ENCODE measurements at places on chromosomes 5 and 9. TPM values are rescaled to one million over a fixed set of nuclear protein-coding genes. Genes with fewer than 3 reads are reported as not detected.

DNA sequence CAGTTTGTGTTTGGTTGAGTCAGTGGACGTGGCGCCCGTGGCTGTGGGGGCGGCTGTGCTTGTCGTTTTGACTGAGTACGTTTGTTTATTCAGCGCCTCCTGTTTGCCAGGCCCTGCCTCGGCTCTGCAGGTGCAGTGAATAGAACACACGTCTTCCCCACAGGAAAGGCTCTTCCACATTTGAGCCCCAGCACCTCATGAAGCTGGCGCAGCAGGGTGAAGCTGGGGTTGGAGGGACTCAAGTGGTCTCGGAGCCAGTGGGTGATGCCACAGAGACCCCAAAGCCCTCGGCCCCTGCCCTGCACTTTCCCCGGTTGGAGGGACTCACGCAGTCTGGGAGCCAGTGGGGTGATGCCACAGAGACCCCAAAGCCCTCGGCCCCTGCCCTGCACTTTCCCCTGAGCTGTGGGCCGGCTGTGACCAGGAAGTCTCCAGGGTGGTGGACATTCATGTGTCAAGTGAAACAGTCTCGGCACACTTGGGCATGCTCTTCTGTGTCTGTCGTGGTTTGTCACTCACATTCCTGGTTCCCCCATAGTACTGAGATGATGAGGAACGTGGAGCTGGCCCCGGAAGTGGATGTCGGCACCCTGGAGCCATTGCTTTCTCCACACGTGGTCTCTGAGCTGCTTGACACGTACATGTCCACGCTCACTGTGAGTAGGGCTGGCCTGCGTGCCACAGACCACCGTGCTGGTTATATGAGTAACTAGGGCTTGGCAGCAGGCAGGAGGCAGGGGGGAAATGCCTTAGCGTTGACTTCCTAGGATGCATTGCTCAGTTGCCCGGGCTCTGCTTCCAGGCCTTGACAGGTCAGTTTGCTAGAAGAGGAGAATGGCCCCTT, 13.6 kb downstream of the EXOC3 start:
- DNase-seq: peak; percentile 34

- peak; percentile 94 for DNase-seq
Observed at GRCh38 chr5:14142827-14143545, at the start of gene TRIO. Gene TRIO (plus strand): TSS chr5:14143342. CDS start chr5:14143726, 384 bp downstream.

DNA sequence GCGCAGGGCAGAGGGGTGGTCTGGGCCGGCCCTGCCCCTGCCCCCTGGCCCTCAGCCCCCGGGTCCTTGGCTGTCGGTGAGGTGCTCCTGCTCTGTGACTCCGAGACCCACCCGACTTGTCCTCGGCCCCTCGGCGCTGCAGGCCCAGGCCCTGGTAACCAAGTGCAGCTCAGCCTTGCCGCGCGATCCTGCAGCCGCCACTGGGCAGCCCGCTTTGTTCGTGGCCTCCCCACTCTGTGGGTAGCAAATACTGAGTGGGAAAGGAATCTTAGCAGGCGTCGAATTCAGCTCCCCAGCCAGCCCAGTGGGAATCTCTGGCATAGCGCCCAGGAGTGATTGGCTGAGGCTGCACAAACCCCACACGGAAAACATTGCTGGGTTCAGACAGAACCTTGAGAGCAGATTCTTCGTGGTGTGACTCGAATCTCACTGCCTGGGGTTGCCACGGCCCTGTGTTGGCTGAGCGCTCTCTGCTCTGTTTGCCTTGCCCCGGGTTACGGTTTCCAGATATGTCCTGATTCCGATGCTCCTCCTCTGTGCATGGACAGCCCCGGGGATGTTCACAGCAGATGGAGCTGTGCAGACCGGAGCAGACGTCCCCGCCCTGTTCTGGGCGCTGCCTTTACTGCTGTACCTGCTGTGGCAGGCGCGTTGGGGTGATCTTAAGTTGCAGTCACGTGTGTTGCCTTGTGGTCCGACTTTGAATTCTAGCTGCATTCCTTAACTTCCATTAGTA, 13.4 kb upstream of the EXOC3 start:
- DNase-seq: peak; percentile 69

DNA sequence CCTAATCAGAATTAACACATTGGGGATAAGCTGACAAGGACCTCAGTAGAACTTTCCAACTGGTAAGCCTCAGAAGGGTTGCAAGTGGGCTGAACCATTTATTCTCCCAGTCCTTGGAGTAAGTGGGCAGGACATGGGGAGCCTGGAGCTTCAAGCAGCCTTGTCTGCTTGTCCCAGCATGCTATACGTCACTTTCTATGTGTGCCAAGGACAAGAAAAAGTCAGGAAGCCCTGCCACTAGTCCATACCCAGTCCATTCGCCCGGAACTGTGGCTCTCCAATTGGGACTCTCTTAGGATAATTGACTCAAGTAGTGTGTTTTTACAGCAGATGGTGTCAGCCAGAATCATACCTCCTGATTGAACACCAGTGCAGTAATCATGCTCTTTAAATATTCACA, 62.6 kb upstream of the FRRS1L start:
- no peak for DNase-seq

DNA sequence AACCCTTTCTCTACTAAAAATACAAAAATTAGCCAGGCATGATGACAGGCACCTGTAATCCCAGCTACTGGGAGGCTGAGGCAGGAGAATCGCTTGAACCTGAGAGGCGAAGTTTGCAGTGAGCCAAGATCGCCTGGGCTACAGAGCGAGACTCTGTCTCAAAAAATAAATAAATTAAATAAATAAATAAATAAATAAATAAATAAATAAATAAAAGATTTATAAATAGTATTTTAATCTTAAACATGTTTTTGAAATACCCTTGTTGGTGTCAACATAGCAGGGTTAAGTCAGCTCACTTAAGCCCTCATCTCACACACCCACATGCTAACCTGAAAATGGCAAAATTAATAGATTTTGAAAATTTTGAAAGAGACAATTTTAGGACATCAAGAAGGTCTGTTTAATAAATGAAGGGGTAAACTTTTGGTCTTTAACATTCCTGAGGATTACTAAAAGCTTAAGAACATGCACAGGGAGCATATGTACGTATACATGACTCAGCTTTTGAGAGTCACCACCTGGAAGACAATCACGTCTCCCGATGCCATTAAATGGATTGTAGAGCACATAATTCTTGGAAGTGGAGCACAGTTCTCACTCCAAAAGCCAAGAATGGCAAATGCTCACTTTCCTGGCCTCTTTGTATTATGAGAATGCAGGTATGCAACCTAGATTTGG, 202.5 kb downstream of the GDNF start:
- DNase-seq: no peak

GRCh38 chr5:38768412-38769211, 77.2 kb upstream of the OSMR start:
- no peak for DNase-seq

DNA sequence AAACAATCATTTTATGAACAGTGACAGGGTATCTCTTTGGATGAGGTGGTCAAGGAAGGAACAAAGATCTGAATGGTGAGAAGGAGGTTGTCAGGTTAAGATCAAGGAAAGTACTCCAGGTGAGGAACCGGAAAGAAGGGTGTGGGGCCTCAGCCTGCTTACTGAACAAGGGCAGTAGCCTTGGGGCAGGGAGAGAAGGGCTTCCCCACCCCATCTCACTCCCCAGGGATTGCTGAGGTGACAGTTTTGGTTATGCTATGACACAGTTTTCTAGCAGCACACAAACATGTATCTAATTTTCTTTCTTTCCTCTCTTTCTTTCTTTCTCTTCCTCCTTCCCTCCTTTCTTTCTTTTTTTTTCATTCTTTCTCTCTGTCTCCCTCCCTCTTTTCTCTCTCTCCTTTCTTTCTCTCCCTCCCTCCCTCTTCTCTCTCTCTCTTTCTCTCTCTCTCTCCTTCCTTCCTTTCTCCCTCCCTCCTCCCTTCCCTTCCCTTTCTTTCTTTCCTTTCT, 4.1 kb upstream of the HDHD3 start:
- DNase-seq: no peak

- no peak for DNase-seq
Observed at GRCh38 chr5:140366589-140367255, 6.7 kb downstream of the SLC4A9 start.

GRCh38 chr5:173680660-173681242, 64.3 kb upstream of the BOD1 start:
- DNase-seq: no peak

DNA sequence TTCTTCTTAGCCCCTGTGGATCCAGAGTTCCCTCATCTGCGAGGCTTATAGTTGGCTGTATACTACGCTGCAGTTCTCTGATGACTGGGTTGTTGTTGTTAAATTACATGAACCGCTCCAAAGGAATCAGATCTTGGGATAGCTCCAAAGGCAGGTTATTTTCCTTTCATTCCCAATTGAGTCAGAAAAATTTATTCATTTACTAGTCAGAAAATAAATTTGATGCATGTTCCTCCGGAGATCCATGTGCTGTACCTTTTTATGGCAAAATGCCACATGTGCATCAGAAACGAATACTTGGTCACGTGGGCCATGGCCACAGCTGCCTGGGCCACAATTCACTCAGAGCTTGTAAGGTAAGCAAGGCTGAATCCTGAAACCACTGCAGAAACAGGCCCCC, 304.0 kb downstream of the NR2F1-AS1 start:
- DNase-seq: no peak

- DNase-seq: peak; percentile 69
Observed at GRCh38 chr9:93674580-93675335, 98.4 kb downstream of the PHF2 start.

GRCh38 chr5:126251024-126251423, 172.2 kb upstream of the GRAMD2B start:
- DNase-seq: no peak

- DNase-seq: no peak
Observed at GRCh38 chr9:133465984-133466383, 6.2 kb downstream of the CACFD1 start.

GRCh38 chr5:146458894-146459293, 11.8 kb downstream of the TCERG1 start:
- DNase-seq: no peak

DNA sequence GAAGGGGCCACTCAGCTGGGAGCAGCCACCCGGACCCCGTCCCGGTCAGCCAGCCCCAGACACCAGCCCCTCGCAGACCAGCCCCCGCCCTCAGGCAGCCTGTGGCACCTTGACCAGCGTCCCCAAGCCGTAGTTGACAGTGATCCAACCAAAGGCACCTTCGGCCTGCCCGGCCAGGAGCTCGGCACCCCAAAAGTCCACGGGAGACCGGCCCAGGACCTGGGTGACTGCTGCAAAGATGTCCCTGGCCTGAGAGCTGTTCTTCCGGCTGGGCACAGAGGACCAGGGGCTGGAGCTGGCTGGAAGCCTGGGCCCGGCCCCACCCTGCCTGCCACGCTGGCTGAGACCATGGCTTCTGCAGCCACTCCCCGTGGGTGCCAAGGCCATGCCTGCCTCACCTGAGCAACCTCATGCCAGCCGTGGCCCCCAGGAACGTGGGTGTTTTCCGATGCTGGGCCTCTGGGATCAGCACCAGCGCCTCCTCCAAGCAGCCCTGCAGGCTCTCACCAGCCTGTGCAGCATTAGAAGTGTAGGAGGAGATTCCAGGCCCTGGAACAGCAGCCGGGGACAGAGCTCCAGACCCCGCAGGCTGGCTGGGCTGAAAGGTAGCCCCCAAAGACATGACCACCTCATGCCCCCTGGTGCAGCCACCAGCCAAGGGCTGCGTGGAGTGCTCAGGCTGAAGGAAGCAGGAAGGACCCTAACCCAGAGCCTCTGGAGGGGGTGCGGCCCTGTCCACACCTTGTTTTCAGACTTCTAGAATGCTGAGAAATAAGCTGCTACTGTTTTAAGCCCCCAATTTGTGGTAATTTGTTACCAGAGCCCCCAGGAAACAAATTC, 4.2 kb downstream of the ENTPD8 start:
- DNase-seq: peak; percentile 64

DNA sequence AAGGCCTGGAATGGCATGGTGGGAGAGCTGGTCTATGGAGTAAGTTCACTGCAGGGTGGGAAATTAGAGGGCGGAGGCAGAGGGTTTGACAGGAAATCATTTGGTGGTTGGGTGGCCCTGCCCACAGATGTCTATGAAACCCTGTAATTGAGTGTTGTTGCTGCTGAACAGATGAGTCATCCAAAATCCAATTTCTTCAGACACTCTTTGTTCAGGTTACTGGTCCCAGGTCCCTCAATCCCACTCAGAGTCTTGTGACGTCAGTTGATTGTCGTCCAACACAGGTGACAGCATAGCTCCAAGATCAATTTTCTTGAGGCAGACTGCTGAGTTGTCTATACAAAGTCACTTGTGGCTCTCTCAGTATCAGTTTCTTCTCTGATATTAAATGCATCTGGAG, 208.6 kb downstream of the GRIA1 start:
- no peak for DNase-seq

- DNase-seq: no peak
Observed at GRCh38 chr5:132485641-132486317, 4.8 kb downstream of the IRF1 start.

DNA sequence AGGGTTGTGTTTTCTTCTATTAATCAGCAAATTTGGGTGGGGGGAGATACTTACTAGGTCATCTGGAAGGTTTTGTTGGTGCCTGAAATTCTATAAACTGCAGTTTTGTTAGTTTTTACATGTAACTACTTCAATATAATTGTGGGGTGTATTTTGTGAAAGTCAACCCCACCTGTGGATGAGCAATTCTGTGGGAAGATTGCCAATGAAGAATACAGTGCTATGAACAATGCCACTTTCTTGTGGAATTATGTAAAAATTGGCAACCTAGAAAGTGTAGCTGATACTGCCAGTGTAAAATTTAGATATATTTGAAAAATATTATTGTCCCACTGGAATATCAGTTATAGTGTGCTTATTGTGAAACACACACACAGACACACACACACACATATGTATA, 80.7 kb downstream of the VCAN start:
- no peak for DNase-seq

- DNase-seq: no peak
Observed at GRCh38 chr5:131396015-131396414, 132.2 kb downstream of the CDC42SE2 start.

The MCIDAS gene
- total RNA-seq: 0.26 TPM

The CAMSAP1 gene
- 26.4 TPM for total RNA-seq

The PCDHAC1 gene
- 0.36 TPM for total RNA-seq

The SLC46A2 gene
- total RNA-seq: 0.18 TPM

The EIF4EBP3 gene
- total RNA-seq: 14.2 TPM

The KIF27 gene
- 8.0 TPM for total RNA-seq

The SNCB gene
- not detected for total RNA-seq

The ZFP37 gene
- total RNA-seq: 6.8 TPM
